ENCODE measurements at places on chromosomes 6 and 20.
A peak's percentile ranks its signal among the peaks of the same experiment; 100 is the strongest.

DNA sequence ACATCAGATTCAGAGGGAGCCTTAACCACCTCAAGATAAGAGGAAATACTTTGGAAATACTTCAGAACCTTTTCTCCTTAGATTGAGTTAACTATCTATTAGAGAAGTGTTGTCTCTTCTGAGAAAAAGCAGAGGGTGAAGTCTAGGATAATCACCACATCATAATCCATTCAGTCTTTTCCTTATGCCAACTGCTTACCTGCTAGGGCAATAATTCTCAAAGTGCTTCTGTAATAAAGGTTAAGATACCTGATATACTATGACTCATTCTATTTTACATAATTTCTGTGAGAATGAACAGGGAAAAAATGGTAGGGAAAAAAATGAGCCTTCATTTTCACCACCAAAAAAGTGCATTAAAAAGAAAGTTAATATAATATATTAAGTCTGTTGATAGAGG, 70.1 kb upstream of the LOC128125822 start:
- no peak for DNase-seq

GRCh38 chr6:20533746-20534294, 437 bp upstream of the CDKAL1 start:
- DNase-seq, result no peak

- DNase-seq, result no peak
These were observed 74.8 kb upstream of the SHLD1 start for GRCh38 chr20:5675103-5676091.

- peak; percentile 66 for DNase-seq
These were observed 226.0 kb downstream of the TPBG start for GRCh38 chr6:82589509-82590206.

- no peak for DNase-seq
These were observed 212.5 kb upstream of the CHD6 start for GRCh38 chr20:41830702-41831101.

GRCh38 chr6:19842030-19842615, 5.0 kb downstream of the ID4 start:
- DNase-seq, result no peak

DNA sequence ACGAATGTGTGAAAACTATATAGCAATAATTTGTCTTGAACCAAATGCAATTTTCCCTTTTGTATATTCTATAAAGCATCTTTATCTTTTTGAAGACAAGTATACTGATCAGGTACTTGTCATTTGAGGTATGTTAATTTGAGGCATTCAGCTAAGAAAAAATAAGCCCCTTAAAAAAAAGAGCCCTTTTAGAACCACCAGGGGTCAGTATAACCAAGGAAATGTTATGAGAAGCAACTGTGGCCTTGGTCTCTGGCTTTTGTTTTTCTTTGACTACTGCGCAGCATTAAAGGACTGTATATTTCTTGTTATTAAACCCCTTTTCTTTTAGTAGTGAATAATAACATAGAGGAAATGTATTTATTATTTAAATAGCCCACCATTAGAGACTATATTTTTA, 43.1 kb downstream of the CD109 start:
- DNase-seq, result no peak

DNA sequence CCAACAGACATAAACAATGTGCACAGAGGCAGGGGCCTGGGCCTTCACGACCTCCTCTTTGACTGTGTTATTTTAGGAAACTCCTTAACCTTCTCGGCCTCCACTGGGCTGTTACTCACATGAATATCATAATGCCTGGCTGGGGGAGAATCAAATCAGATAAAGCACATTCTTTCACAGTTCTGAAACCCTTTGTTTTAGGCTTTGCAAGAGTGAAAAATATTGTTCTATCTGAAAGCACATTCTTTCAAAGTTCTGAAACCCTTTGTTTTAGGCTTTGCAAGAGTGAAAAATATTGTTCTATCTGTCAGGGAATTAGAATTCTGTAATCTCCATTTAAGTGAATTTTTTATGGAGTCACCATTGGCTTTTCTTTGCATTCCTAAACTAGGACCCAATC, 50.7 kb upstream of the SYNDIG1 start:
- no peak for DNase-seq

DNA sequence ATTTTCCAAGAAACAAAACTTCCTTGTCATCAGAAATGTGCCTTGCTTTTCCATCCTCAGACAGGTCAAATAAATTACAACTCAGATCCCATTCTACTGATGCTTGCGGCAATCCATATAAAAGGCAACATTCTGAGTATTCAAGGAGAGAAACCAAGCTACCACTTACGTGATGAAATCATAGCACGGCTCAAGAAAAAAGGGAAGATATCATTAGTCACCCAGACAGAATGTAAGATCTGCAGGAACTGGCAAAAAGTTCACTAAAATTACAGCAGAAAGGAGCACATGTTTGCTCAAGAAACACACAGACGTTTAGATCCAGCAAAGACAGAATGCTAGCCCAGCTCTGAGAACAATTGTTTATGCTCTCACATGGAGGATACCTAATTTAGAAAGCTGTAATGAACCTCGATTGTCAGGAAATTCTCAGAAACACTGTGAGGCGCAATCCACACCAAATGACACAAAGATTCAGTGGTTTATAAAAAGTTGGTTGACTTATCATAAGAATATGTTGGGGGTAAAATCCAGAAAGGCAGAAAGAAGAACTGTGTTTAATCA, 304.2 kb downstream of the ADGRG6 start:
- DNase-seq, result peak; percentile 54

DNA sequence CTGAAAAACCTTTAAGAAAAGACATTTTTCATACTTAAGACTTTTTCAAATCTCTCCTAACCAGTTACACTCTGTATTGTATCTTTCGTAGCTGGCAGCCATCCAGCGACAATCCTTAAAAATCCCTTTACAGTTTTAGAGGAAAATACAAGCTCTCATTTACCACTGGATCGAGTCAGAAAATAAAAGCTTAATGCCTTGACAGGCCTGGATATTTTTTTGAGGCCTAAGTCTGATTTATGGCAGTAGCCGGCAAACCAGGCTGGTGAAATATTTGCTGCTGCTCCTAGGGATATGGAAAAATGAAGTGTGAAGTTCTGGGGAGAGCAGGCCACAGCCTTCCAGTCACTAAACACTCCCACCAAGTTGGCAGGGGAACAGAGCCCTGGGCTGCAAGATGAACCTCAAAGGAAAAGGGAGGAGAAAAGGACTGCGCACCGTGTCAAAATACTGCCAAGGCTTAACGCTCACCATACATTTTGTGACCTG, 213.0 kb upstream of the SUPT3H start:
- no peak for DNase-seq

DNA sequence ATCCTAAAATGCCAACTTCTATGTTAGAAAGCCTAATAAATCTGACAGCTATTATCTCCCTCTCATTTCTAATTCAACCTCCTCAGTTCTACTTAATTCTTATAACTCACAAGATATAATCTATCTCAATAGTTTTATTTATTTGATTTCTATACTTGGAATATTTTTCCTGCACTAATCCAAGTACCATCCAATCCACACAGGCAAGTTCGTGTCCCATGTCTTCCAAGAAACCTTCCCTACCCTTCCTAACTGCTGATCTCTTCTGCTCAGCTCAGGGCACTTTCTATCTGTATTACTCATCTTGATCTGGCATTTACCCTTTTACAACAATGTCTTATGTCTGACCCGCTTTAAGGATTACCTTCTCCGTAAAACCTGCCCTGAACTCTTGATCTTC, 18.2 kb downstream of the NCOA5 start:
- no peak for DNase-seq

DNA sequence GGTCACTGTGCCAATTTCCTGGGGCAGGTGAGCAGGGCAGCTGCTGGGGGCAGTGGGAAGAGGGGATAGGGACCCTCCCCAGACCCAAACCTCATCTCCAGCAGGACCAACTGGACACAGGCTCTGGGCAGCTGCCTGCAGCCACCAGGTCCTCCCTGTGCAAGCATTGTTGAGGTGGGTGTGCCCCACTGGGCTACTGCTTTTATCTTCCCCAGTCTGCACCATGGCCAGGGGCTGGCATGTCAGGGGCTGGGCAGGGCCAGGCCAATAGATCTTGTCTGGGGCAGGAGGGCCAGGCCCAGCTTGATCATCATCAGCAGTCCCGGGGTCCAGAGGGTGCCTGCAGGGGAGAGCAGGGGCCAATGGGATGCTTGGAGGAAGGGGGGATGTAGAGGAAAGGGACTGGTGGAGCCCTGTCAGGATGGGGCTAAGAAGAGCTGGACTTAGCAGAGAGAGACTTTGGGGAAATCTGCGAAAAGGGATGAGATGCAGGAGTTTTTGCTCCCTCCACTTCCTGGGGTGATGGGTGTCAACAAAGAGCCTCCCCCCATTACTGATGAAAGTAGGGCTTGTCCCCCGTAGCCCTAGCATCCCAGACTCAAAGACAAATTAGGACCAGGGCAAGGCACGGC, 5.7 kb downstream of the EBF4 start:
- DNase-seq, result no peak

DNA sequence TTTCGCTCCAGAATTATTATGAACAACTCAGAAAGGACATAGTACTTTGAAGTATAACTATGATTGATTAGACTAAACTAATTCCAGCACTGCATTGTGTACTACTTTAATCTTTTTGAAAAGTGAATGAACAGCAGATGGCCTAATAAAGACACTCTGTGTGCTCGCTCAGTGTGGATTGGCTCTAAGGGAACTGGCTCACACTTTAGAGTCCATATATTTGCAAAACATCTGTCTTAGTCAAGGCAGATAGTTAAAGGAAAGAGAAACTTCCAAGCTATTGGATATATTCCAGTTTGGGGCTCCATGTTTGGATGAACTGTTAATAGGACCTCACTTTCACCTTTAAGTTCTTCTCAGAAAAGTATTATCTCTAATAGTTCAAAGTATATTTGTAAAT, 218.9 kb downstream of the EYA4 start:
- no peak for DNase-seq

GRCh38 chr20:22496817-22497216, 87.6 kb downstream of the FOXA2 start:
- no peak for DNase-seq

GRCh38 chr20:39716796-39717341, 754.7 kb downstream of the DHX35 start:
- no peak for DNase-seq

GRCh38 chr20:51500936-51501335, 41.6 kb downstream of the NFATC2 start:
- no peak for DNase-seq

DNA sequence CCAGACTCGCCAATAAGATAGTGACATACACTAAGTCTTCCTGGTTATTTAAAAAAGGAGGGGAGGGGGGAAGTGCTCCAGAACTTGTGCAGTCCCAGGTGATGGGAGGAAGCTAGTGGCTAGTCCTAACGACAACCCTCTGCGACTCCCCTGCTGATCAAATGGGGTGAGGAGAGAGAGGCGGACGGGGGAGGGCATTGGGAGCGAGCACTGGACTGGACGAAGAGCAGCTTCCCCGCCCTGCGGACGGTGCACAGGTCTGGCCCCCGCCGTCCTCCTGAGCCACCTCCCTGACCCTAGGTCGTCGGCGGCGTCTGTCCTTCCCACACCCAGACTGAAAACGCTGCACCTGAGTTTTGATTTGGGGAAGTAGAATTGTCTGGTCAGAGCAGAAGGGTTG, 2.2 kb upstream of the OLIG3 start:
- no peak for DNase-seq

- DNase-seq, result no peak
These were observed 74.7 kb upstream of the CITED2 start for GRCh38 chr6:139448998-139449610.

- no peak for DNase-seq
These were observed 118.6 kb upstream of the CCDC28A start for GRCh38 chr6:138654715-138655634.

- DNase-seq, result no peak
These were observed 244.2 kb downstream of the HIVEP2 start for GRCh38 chr6:142700671-142701312.

GRCh38 chr6:98834060-98835031, at the start of gene POU3F2:
Gene POU3F2 (plus strand): TSS chr6:98834574. CDS start chr6:98834874, 300 bp downstream.
- peak; percentile 59 for DNase-seq

- DNase-seq, result no peak
These were observed 37.0 kb upstream of the GCLC start for GRCh38 chr6:53581856-53582255.

GRCh38 chr20:48098099-48098498, 312.8 kb upstream of the SULF2 start:
- DNase-seq, result no peak

DNA sequence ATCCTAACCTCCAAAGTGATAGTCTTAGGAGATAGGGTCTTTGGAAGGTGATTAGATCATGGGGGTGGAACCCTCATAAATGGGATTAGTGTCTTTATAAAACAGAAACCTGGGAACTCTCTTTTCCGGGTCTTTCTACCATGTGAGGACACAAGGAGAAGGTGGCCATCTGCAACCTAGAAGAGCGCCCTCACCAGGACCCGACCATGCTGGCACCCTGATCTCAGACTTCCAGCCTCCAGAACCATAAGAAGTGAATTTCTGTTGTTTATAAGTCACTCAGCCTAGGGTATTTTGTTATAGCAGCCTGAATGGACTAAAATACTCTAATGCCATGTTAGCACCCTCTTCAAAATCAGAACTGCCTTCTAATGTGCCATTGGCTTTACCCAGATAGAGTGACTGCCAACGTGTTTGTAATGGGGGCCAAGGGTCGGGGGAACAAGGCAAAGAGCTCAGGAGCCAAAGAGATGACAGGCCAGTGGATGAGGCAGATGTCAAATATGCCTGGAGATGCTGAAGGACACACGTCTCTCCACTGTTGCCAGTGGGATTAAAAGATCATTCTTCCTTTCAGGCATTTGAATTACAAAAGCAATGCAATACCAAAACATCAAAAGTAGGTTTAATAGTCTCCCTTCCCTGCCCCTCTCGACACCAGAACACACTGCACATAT, 21.0 kb downstream of the TUBB2B start:
- DNase-seq, result no peak

- no peak for DNase-seq
These were observed 141.7 kb downstream of the MTFR2 start for GRCh38 chr6:136108361-136108945.

GRCh38 chr20:59082077-59082740, 39.6 kb upstream of the PRELID3B start:
- peak; percentile 72 for DNase-seq

DNA sequence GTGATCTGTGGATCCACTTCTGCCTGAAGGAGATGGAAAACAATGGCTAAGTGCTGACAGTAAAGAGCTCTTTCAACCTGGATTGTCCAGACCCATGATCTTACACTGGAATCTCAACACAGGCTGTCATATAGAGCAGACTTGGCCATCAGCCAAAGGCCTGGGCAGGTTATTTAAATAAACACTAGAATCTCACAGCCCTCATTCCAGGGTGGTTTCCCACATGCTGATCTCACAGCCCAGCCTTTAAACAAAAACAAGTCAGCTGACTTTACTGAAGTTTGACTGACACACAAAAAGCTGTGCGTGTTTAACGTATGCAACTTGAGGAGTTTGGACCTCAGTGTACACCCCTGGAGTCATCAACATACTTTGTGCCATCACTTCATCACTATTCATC, 28.4 kb downstream of the SYNDIG1 start:
- DNase-seq, result no peak

- peak; percentile 23 for DNase-seq
These were observed 31.0 kb downstream of the GLO1 start for GRCh38 chr6:38671885-38672467.
